Activated CD4-positive, alpha-beta T cell treated with anti-CD3 and anti-CD28 coated beads, Interleukin-2, amount 50 U/mL, for 16 hours (primary cell): ENCODE measurements at places on chromosomes 2 and 18.
A peak's percentile ranks its signal among the peaks of the same experiment; 100 is the strongest.

GRCh38 chr2:83587309-83587708 lies 871.8 kb downstream of the SUCLG1 start:
- no peak for DNase-seq

GRCh38 chr2:16972276-16972675 lies 306.6 kb upstream of the CYRIA start:
- DNase-seq = no peak

GRCh38 chr2:1661891-1662605 lies 82.3 kb downstream of the PXDN start:
- no peak for DNase-seq

- DNase-seq = no peak
Observed at GRCh38 chr2:213149294-213149875, 2.0 kb downstream of the IKZF2 start.

DNA sequence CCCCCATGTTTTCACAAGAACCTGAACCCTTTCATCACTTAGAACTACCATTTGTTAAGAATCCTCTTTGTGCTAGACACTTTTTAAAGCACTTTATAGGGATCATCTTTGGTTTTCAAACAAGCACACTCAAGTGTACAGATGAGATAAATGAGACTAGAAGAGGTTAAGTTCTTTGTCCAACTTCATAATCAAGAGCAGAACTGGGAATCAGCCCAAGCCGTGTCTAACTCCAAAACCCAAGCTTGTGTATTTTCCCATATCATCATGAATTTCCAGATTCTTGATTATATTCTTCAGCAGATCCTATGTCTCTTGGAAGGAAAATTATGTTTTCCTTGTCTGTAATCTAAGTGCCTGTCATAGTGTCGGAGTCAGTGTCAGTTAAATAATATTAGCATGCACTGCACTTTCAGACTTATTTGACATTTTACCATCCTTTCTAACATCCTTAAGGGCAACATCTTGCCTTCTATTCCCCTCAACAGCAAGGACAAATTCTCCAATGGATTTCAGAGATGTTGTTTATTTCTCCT lies 123.0 kb upstream of the SETBP1 start:
- no peak for DNase-seq

- no peak for DNase-seq
Observed at GRCh38 chr2:142058149-142058548, 72.7 kb downstream of the LRP1B start.

- peak; percentile 71 for DNase-seq
Observed at GRCh38 chr18:12990123-12990475, 1.1 kb upstream of the CEP192 start.

DNA sequence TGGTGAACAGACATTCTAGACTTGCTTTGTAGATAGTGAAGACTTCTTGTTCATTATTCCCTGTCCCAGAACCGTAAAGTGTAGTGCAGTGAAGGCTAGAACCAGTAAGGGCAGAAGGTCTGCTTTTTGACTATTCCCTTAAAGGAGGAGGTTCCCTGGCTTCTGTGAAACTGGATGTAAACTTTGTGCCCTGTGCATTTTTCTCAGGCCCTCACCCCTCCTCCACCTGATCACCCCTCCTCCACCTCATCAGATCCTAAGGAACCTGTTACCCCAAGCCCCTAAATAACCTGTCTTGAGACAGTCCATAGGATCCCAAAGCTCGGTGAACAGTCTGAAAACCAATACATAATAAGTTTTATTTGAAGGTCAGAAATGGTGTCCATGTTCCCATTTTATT lies 33.7 kb downstream of the SFT2D3 start:
- DNase-seq = no peak

DNA sequence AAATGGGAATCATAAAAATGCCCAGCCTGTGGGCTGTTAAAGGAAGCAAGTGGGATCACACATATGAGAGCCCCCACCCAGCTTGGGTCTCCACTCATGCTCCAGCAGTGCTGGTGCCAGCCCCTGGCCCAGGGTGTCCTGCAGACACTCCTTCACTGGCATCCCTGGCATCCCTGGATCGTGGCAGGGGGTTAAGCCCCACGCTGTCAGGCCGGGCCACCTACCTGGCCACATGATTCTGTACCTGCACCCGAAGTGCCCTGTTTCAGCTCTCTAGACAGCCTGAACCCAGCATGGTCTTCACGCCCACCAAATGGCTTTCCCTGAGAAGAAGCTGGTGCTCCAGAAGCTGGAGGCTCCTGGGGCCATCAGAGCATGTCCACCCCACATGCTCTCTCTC lies 137.4 kb downstream of the INHBB start:
- DNase-seq = no peak

DNA sequence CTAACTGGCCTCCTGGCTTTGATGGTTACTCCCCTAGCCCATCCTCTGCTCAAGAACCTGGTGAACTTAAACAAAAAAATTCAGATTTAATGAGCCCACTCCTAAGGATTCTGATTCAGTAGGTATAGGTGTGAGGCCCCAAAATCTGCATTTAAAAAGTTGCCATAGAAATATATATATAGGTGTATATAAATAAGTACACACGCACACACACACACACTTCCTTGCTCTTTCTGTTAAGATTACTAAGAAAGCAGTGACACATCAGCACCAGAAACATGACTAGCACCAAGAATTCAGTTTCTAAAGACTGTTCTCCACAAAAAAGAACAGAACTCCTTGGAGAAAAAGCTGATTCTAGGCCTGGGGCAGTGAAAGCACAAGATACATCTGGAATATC lies 17.8 kb downstream of the EML6 start:
- no peak for DNase-seq

- no peak for DNase-seq
Observed at GRCh38 chr2:17620841-17621240, 80.3 kb downstream of the VSNL1 start.

DNA sequence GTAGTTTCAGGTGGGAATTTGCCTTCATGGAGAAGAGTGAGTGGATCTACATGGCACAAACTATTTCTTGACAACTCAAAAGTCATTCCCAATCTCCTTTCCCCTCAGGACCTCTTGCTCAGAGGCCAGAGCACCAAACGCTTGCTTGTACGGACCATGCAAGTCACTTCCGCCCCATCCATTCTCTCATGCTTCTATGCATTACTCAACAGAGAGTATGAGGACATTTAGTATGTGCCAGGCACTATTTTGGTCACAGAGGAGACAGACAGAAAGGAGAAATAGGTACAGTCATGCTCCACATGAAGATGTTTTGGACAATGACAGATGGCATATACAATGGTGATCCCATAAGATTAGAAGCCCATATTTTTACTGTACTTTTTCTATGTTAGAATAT lies 117.5 kb downstream of the ACTR3 start:
- no peak for DNase-seq

- no peak for DNase-seq
Observed at GRCh38 chr2:181787310-181788048, 104.1 kb upstream of the ITPRID2 start.

DNA sequence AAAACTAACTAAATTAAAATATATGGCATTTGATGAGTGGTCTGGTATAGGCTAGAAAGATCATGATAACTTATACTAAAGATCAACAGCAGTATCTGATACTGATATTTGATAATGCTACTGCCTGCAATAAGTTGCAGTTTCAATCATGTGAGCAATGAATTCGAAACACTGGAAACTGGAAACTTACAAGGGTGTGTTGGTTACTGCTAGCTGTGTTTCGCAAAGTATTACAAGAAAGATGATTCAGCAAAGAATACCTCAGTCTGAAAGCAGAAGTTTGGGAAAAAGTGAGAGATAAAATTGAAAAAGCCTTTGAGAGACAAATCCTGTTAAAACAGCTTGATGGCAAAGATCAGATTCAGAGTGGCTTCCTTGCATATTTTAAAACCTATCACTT lies 294.5 kb downstream of the CCDC178 start:
- no peak for DNase-seq

DNA sequence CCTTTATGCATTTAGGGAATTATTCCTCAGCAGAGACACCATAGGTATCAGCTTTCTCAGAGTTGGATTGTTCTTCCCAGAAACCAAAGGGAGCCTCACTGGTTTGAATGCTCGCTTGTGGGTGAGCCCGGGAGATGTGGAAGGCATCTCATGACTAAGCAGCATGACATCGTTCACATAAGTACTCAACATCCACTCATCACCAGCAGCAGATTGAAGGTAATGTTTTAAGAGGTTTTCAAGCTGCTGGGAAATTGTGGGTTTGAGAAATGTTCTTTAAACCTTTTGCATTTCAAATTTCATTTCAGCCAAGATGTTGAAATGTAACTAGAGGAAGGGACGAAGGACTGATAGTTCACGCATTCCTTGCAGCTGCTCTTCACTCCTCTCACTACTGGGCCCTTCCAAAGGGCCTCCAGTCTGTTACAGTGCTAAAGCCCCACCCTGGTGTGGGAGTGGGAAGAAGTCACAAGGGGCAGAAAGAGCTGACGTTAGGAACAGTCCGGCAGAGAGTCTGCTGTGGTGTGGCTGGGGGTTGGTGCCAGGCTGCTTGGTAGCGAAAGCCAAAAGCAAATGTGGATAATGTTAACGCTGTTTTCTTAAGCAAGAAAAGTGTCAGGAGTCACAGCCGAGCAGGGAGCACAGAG lies 324.5 kb upstream of the EPHA4 start:
- DNase-seq = no peak

- no peak for DNase-seq
Observed at GRCh38 chr2:218259099-218259961, 1.5 kb upstream of the GPBAR1 start.

- no peak for DNase-seq
Observed at GRCh38 chr2:929925-930324, 20.7 kb upstream of the SNTG2 start.

DNA sequence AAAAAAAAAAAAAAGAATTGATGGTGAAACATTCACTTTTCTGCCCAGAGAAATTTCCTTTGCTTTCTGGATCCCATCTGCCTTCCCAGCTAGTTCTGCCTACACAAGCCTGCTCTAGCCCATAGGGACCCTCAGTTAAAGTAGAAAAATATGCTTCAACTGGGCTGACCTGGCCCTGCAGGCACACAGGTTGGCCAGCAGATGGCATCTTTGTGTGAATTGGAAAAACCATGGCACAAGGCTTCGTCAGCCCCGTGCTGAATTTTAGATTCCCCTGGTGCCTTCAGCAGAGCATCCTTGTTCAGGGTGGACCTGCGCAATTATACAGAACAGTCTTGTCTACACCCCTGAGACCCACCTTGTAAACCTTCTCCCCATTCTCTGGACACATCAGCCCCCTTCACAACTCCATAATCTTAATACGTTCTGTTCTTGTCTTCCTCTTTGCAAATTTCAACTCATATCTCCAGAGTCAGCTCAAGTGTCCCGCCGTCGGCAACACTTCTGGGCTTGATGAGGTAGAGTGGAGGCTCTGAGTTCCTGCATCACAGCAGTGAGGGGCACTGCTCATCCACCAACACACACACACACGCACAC lies 114.5 kb downstream of the INSIG2 start:
- DNase-seq = peak; percentile 60

DNA sequence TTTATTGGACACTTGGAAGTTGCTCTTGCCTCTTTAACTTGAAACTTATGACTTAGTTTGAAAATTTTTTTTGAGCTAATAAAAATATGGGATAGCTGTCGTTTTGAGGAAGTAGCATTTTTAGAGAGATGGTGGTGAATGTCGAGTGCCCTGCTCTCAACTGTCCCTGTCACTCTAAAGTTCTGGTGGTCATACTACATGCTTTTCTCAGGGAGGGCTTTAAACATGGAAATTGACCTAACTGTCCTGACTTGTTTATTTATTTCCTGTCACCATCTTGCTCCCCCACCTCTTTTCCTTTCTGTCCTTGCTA lies 16.0 kb downstream of the CEP192 start:
- DNase-seq = no peak

- no peak for DNase-seq
Observed at GRCh38 chr2:3647831-3648651, 10.0 kb upstream of the ALLC start.

DNA sequence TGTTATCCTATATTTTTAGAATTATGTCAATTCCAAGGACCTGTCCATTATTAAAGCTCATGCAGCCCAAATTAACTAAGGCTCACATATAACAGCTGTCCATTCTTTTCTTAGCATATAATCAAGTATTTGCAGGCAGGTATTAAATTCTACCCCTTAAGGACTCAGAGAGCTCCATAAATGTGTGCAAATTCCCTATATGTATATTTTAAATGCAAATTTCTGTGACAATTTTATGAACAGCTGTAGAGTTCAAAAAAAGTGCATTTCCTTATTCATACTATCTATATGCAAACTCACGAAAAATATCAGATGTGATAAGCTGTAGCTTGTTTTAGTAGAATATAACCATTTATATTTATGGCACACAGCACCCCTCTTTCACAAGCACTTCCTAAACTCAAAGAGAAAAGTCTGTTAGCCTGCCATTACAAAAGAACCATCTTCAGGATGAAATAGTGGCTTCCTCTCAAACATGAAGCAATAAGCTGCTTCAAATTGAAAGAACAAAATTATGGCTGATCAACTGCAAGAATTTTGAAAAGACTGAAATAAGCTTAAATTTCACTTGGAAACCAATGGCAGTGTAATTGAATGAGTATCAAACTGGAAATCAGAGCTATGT lies 155.0 kb upstream of the REG3G start:
- no peak for DNase-seq

- DNase-seq = no peak
Observed at GRCh38 chr2:68764806-68765311, 30.2 kb downstream of the ARHGAP25 start.

DNA sequence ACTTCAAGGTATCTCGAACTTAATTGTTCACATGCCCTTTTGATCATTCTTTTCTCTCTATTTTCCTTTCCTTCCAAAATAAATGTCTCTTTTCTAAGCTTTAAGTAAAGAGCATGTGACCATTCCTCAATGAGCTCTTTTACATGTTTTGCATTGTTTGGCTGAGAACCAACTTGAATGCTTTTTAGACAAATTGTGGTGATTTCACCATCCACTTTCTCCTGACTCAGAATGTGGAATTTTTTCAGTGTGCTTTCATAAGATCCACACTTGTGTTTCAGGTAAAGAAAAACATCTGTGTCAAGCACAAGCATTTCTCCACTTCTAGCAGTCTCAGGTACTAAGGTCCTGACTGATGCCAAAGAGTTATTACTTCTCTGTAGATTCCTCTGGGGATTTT lies 10.7 kb downstream of the RBM43 start:
- no peak for DNase-seq

- DNase-seq = no peak
Observed at GRCh38 chr2:120503793-120504571, 158.0 kb downstream of the INHBB start.

GRCh38 chr2:216081487-216082116 lies at the start of the genes PECR and TMEM169:
TSS of gene PECR (minus strand) at chr2:216081809. CDS start at chr2:216081741, 68 bp downstream.
TSS of gene TMEM169 (plus strand) at chr2:216081919. CDS start at chr2:216095964, 14,045 bp downstream.
- DNase-seq = peak; percentile 77

DNA sequence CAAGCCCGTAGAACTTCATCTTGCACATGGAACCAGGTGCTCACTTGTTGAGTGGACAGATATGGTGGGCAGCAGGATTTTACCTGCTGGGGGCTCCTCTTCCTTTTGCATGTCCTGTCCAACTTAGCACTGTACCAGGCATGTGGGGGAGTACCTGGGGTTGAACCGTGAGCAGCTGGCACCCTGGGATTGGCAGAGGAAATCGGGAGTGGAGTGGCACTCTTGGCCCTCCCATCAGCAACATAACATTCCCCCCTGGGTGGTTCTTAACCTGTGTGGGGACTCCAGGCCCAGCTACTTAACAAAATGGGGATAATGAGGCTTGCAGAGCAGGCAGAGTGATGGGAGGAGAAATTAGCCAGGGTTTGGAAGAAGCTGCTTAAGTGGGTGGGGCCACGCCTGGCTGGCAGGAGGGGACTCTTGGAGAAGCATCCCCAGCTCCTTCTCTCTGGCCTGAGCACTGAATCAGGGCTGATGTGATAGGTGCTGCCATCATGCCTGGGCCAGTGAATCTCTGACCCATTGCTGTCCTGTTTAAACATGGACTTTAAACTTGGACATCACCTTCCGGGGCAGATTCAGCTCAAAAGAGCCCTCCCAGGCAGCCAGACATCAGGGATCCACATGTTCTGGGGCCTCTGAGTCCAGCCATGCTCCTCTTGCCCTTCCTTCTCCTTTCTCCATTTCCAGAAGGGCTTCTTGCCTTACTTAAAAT lies 15.5 kb downstream of the FOSL2 start:
- no peak for DNase-seq
